ENCODE measurements at places on chromosomes 1 and 21.

- no peak for DNase-seq
Measured at GRCh38 chr1:32404946-32405345, 10.7 kb upstream of the BSDC1 start.

- DNase-seq, result no peak
Measured at GRCh38 chr1:104136621-104137020, 386.9 kb downstream of the AMY1C start.

- no peak for DNase-seq
Measured at GRCh38 chr1:218524526-218524925, 179.4 kb downstream of the TGFB2 start.

DNA sequence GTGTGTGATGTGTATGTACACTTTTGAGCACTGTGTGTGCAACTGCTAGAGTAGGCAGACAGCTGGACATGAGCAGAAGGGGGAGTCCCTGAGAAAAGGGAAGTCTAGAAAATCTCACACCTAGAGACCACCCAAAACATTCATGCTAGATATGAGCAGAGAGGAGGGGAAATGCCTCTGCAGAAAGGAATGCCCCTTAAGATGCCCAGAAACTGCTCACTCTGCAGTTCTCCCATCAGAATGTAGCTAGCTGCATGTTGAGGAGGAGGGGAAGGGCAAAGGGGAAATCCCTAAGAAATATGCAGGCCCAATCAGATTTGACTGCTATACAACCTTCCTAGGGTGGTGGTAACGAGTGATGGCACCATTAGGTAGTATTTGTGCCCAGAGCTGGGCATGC, 31.8 kb upstream of the MAGOH start:
- no peak for DNase-seq

GRCh38 chr1:192832492-192832891, 23.7 kb downstream of the RGS2 start:
- DNase-seq, result no peak

DNA sequence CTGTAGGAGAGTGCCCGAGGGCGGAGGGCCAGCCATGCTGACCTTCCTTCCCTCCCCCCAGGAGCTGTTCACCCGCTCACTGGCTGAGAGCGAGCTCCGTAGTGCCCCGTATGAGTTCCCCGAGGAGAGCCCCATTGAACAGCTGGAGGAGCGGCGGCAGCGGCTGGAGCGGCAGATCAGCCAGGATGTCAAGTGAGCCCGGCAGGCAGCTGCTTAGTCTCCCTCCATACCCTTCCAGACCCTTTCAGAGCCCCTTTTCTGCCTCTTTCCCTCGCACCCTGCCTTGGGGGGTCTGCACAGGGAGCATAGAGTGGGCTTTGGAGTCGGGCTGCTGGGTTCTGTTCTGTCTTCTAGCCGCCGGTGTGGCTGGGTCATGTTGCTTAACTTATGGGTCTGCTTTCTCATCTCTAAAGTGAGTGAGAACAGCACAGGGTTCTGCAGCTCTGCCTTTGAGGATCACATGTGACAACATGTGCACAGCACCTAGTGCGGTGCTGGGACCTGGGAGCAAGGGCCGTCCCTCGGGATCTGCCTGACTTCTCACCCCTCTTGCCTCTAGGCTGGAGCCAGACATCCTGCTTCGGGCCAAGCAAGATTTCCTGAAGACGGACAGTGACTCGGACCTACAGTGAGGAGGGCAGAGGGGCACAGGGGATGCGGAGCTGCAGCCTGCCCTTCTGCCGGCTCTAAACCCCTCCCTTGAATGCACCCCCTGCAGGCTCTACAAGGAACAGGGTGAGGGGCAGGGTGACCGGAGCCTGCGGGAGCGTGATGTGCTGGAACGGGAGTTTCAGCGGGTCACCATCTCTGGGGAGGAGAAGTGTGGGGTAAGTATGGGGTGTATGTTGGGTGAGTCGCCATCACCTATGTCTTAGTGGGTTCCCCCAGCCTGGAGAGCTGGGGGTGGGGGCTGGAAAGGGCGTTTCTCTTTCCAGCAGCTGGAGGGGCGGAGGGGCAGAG, 6.2 kb downstream of the AMPD2 start:
- no peak for DNase-seq

DNA sequence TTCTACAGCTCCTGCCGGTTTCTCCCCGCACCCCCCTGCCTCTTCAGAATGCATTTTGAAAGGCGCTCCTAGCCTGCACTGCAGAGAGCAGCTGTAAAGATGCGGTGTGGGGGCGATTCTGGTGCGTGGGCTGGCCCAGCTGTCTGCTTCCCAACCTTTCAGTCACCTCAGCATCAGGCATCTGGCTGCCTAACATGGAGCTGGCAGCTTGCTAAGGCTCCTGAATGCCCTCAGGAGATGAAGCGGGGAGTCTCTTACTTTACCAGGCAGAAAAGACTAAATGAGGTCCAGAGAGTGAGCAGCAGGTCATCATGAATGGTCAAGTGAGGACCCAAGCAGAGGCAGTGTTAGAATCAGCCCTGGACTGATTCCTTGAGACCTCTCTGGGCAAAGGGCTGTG, 8.7 kb downstream of the IER5 start:
- DNase-seq, result no peak

GRCh38 chr1:47872886-47873285, 124.3 kb downstream of the TRABD2B start:
- DNase-seq, result no peak

- DNase-seq, result peak; percentile 62
Measured at GRCh38 chr1:10507111-10507879, 32.5 kb downstream of the PEX14 start.

All from CD4-positive, alpha-beta T cell treated with Interleukin-6 at 100 ng/mL for 8 hours (primary cell).